Kidney glomerular epithelial cell (primary cell): ENCODE measurements at places on chromosomes 7 and 10.

- no peak for DNase-seq
Measured at GRCh38 chr10:71737834-71738197, 18.2 kb upstream of the C10orf105 start.

- peak; percentile 51 for DNase-seq
Measured at GRCh38 chr10:85641479-85642009, 725.1 kb downstream of the GRID1 start.

GRCh38 chr7:70347463-70348254, 749.4 kb downstream of the AUTS2 start:
- no peak for DNase-seq

DNA sequence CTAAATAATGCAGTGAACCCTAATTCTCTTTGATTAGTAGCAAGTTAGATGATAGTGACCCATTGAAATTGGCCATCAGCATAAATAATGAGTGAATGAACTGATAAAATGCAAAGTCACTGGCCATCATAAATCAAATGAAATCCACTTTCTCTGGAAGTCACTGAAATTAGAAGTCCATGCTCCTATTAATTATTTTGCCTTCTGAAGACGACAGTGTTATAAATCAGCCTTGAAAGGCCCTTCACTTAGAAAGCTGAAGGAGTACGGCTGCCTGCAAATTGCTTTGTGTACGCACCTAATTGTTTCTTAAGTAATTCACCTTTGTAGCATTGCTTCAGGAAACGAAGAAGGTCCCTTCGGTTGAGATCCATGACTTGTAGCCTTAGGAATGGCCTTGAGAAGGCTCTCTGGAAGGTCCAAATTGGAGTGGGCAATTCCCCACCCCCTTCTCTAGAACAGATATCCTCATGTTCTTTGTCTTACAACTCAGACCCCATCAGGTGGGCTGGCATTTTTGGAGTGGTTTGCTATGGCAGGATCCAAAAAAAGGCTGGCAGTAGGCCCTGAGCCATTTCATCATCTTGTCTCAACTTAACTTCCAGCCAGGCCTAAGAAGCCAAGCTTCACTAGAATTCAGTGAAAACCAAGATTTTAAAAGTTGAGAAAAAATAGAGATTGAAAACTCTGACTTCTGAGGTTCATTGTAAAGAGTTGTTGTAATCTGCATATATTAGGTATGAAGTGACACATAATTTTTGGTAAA, 420.3 kb downstream of the LRMDA start:
- no peak for DNase-seq

DNA sequence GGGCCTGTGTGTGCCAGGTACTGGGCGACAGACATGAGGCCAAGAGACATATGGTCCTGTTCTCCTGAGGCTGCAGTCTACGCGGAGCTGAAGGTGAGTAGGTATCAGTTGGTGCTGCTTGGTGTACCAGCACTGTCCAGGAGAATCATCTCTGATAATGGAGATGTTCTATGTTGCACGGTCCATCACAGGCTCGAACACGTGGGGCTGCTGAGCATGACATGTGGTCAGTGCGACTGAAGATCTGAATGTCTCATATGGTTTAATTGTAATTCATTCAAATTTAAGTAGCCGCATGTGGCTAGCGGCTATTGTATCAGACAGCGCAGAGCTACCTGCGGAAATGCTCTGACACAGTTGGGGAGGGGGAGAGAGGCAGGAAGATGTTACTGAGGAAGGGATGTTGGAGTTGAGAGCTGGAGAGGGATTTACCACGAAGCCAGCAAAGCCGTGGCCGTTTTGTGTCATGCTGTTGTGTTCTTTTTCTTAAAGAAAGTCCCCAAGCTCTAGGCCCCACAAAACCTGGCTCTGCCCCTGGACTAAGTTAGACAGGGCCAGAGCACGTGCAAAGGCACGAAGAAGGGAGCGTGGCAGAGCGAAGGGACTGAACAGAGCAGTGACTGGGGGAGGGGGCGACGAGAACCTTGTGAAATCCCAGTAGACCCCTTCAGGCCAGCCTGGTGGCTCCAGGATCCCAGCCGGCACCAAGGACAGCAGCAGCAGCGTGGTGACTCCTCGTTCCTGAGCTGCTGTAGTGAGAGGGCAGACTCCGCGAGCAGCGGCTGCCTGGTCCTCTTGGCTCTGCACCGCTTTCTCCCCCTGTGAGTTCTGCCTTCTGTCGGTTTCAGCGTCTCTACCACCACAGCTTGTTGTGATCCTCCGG, 20.0 kb downstream of the SMKR1 start:
- DNase-seq, result no peak

GRCh38 chr10:130587718-130588117, 451.5 kb downstream of the GLRX3 start:
- DNase-seq, result no peak

DNA sequence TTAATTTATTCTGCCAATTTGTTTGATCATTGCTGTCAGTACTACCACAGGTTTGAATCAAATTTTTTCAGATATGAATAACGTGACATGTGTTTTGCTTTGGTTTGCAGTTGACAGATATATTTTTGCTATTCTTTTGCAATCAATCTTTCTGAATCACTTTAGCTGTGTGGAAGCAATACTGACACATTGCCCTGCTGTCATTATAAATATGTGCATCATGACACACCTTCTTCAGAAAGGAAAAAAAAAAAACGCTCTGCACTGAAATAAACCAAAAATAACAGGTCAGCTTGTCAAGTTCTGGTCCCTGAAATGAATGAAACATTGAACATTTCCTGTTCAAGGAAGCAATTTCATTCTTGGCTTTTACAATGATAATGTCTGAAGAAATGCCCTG, 93.8 kb upstream of the FAM13C start:
- DNase-seq, result no peak

DNA sequence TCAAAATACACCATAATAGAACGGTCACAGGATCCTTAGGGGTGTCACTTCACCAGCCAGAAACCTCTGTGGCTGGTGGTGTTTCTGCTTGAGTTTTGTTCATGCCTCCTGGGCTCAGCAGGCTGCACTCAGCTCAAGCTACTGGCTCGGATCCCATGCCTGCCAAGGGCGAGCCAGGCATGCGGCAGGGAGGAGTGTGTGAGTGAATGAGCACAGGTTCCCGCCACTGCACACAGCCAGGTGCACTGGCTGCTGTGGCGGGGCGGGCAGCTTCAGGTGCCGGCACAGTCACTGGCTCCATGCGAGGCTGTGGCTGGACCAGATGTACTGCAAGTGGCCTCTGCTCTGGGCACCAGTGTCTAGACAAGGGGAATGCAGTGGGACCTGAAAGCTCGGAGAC, 29.5 kb downstream of the CLDN12 start:
- DNase-seq, result no peak

DNA sequence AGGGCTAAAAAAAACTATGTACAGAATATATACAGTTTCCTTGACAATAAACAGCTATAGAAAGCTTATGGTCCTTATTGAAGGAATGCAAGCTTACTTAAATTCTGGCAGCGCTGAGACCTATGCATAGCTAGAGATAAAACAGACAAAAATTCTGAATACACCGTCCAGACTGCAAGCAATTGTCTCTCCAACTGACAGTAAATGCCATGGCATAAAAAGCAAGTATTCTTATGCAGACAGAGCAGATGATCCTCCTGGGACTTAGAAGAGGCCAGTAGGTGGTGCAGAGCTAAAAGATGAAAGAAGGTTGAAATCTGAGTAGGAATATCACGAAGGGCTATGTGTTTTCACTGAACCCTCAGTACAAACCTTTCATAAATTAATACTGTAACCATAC, 157.0 kb upstream of the CACNA2D1 start:
- DNase-seq, result no peak

DNA sequence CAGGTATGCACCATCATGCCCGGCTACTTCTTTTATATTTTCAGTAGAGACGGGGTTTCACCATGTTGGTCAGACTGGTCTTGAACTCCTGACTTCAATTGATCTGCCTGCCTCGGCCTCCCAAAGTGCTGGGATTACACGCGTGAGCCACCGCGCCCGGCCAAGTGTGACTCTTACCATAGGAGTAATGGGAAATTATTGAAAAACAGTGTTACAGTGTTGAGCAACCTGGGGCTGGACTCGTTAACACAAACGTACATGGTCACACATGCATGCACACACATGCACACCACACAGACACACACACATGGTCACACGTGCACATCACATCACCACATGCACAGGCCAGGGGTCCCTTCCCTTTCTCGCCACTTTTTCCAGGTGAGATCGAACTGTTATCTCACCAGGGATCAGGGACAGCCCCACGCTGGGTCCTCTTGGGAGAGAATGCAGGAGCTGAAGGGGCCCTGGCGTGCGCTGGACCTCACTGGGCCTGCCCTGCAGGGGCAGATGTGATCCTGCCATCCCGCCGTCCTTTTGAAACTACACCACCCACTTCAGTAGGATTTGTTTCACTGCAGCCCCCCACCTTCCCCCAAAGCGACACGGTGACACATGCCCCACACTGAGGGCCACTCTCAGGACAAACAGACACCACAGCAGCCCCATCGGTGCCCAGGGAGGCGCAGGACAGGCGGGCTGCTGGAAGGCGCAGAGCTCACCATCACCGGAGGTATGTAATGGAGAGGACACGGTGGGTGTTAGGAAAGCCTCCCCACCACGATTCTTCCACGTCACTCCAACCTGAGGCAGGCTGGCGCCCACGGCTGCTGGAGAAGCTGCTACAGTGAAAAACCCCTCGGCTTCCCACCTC, 10.2 kb downstream of the RADIL start:
- no peak for DNase-seq

- DNase-seq, result no peak
Measured at GRCh38 chr7:43248553-43248952, 136.1 kb downstream of the HECW1 start.

- no peak for DNase-seq
Measured at GRCh38 chr10:62323751-62324150, 50.4 kb upstream of the ZNF365 start.

GRCh38 chr10:105761576-105762260, 1120.6 kb downstream of the SORCS3 start:
- no peak for DNase-seq

DNA sequence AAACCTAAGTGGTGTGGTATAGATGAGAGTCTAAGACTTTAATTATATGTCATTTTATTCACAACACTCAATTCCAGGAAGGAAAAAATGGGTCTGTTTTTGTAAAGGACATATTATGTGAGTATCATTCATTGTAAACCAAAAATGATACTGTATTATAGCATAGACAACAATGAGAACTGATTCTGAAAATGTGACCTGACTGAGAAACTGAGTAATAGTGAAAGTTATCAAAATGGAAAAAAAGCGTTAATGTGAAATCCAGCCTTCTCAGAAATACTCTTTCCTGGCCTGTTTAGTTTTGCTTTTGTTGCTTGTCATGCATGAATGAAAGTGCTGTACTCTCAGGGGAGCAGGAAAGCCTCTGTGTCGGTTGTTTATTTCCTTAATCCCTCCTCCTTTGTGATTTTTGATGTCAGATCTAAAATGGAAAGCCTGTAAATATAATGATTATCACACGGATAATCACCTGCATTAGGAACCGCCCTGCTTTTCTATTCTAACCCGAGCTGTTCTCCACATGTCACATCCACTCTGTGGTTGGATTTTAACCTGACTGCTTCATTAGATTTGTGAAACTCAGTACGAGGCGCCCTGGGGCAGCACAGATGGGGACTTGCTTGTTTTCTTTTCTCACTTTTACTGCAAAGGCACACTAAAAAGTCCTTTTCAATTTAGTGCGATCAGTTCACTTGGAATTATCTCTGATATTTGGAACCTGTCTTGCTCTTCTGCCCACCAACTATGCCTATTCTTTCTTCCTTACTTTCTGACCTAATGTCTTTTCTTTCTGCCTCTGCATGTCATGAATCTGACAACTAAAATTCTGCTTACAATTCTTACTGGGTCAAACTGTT, 240.9 kb upstream of the KAT6B start:
- peak; percentile 20 for DNase-seq

DNA sequence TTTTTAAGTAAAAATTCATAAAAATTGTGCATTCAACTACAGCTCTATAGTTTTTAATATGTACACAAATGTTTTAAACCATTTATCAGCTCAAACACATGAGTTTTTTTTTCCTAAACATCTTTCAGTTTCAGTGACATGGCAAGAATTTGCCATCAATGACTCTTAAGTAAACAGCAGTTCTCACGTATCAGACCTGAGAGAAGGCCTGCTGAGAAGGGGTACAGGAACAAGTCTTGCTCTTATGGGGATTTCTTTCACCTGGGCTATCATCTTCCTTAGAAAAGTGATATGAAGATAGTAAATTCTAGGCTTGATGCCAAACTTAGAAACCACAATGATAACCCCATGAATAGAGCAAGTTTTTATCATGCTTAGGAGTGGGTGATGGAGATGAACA, 467.8 kb downstream of the ARL4A start:
- no peak for DNase-seq

DNA sequence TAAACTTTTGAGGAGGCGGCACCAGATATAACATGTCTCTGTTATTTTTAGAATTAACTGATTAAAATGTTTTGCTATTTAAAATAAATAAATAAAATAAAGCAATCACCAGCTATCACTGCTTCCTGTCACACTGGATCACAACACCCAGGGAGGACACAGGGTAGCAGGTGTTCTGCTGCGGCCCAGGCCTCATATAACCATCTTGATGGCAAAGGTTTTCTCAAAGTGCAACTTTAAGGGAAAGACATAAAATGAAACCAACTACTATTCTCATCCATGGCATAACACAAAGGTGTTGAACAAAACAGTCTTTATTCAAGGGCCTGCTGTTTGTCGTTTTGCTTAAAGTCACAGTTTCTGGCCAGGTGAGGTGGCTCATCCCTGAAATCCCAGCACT, 23.2 kb downstream of the GPER1 start:
- DNase-seq, result no peak

GRCh38 chr10:76899490-76899889, 738.1 kb downstream of the KCNMA1 start:
- DNase-seq, result no peak

GRCh38 chr7:145534301-145534700, 582.3 kb upstream of the CNTNAP2 start:
- no peak for DNase-seq

GRCh38 chr10:127906548-127907377, at the start of gene PTPRE:
TSS of gene PTPRE (plus strand) at chr10:127907103. CDS start at chr10:128040882, 133,779 bp downstream.
- peak; percentile 56 for DNase-seq

GRCh38 chr7:130566898-130567280, 75.0 kb downstream of the MEST start:
- no peak for DNase-seq

DNA sequence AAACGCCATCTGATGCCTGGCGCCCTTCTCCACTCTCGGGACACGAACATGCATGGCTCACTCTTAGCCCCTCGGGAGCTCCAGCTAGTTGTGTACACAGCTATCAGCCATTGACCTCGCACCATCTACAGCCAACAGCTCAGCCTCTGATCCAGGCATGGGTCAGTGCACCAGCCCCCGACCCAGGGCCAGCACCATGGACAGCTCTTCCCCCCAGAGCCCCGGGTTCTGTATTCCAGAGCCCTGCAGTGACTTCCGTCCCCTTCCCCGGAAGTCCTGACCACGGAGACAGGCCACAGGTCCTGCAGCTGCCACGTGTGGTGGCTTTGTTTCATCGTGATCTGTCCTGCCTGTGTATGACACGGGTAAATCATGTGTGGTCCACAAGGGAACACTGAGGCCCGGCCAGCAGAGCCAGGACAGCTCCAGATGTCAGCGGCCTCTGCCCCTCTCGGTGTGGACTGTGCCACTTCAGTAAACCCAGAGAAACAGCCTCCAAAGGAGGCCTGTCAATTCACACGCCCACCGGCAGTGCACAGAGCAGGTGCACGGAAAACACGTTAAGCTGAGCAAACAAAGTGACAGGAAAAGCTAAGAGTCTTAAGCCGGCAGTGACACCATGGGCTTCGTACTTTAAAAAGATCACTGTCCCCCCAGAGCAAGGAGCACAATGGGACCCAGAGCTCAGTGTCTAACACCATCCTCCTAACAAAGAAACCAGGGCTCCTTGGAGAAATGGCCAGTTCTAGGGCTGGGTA, 13.0 kb downstream of the STK32C start:
- no peak for DNase-seq
